IPS DF 19.7 (cell line): ENCODE measurements at places on chromosomes 11 and 22.

GRCh38 chr11:43072096-43072495 is 239.7 kb upstream of the API5 start:
- DNase-seq: peak; percentile 30

DNA sequence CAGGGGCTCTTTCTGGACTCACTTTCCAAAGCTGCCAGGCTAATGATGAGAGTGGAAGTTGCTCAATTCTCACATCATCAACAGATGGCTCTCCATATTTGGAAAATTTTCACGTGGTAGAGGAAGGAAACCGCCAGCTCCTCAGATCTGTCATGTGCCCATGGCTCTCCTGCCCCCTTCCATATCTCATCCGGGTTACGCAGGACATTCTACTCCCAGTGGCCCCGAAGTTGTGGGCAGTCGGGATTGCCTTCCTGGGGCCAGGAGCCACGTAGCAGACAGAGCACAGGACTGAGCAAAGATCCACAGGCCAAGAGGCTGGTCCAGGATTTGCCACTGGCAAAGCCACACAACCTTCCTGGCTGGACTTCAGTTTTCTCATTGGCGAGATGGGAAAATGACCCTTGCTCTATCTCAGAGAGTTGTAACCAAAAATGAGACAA is 38.8 kb downstream of the RPUSD4 start:
- DNase-seq: no peak

DNA sequence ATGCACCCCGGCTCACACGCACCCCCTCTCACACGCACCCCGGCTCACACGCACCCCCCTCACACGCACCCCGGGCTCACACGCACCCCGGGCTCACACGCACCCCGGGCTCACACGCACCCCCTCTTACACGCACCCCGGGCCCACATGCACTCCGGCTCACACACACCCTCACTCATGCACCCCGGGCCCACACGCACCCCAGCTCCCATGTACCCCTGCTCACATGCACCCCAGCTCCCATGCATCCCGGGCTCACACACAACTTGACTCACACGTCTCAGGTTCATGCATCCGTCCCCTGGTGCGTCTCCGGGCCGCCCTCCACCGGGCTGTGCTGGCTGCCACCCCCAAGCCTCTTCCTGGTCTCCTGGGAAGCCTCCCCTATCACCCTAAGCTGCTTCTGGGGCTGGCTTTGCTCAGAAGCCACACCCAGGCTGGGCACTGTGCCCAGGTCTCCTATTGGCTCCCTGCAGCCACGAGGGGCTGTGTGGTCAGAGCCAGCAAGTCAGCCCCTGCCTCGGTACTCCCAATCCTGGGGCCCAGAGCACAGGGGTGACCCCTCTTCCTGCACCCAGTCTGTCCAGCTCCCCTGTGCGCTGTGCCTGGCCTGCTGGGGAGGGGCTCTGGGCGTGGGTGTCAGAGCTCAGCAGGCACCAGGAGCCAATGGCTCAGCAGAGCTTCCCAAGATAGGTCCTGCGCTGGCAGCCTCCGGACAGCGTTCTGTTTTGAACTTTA is 16.9 kb downstream of the TSPAN4 start:
- DNase-seq: no peak

GRCh38 chr11:11940551-11940950 is 67.9 kb downstream of the DKK3 start:
- DNase-seq: no peak

DNA sequence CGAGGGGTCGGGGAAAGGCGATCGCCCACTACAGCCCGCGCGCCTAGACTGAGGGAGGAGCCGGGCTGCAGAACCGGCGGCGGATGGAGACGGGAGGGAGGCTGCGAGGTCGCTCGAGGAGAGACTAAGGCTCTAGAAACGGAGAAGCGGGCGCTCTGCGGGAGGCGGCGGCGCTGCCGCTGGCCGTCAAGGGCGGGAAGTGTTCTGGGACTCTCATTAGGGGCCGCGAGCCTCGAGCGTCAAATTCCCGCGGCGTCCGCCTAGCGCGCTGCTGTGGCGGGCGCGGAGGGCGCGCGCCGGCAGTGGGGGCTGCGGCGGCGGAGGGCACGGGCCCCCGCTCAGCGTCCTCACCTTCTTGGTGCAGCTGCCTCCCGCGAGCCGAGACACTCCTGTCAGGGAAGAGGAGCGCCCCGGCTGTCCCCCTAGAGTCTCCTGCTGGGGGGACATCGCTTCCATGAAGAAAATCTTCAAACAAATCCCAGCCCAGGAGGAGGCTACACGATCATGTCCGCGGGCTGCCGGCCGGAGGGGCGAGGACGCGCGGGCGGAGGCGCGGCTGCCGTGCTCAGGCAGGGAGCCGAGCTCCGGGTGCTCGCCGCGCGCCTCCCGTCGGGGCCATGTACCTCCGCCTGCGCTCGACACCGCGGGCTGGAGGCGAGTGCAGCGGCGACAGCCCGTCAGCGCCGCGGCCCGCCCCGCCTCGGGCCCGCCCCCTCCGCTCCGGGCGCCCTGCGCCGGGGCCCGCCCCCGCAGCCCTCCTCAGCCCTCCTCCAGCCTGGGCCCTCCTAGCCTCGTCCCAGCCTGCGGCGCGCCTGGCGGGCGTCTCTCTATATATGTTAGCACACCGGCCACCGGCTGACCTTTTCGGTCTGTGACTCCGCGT is at the start of gene ARHGAP20:
Gene ARHGAP20, minus strand, starts transcription at position 662 of the 883 bp plus-strand sequence. Its CDS starts 206 bp downstream, at position 456.
- no peak for DNase-seq

- DNase-seq: no peak
Measured at GRCh38 chr11:1707751-1708150, 10.8 kb downstream of the KRTAP5-6 start.

DNA sequence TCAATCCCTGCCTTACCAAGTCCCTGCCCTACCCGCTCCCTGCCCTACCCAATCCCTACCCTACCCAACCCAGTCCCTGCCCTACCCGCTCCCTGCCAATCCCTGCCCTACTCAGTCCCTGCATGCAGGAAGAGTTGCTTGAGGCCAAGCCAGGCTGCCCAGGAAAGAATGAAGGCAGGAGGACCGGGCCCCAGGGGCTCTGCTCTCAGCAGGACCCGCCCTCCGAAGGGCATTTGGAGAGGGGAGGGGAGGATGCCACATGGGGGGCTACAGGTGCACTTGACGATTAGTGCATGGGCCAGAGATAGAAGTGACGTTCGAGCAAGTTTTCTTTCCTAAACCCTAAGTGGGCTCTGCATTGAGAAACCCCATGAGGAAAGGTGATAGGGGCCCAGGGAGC is 581.2 kb downstream of the TBC1D22A start:
- DNase-seq: no peak

DNA sequence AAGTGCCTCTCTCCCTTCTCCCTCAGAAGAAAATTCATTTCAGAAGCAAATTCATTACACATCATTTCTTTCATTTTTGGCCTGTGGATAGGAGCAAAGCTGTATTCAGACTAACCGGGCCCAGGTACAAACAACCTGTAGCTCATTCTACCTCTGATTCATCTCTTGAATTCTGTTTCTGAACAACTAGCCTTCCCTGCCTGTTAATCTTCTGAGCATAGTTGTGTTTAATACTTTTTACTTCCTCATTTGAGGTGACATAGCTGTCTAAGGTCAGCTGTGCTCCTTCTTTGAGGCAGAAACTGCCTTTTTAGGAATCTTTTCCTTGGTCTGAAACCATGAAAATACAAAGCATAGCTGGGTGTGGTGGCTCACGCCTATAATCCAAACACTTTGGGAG is 12.6 kb upstream of the IL18BP start:
- no peak for DNase-seq

GRCh38 chr11:39363571-39363970 is 2095.9 kb downstream of the LRRC4C start:
- DNase-seq: no peak

GRCh38 chr11:68446046-68446725 is 14.4 kb upstream of the PPP6R3 start:
- no peak for DNase-seq

DNA sequence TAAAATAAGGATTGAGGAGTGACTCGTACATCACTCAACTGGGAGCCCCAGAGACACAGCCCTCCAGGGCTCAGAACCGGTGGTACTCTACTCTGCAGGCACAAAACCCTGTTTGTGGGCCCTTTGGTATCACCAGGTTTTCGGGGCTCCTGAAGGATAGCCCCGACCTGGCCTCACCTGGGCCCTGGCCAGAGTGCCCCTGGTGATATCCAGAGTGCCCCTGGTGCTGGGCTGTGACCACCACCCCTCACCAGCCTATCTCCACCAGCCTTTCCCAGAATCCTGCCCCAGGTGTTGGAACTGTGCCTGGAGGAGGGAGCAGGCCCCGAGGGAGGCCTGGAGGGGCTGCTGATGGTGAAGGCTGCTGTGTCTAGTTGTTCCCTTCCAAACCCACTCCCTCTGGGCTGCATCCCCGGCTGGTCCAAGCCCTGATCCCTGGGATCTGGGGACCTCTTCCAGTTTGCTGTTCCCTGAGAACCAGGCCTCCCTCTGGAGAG is 2.2 kb upstream of the GGT5 start:
- DNase-seq: no peak

DNA sequence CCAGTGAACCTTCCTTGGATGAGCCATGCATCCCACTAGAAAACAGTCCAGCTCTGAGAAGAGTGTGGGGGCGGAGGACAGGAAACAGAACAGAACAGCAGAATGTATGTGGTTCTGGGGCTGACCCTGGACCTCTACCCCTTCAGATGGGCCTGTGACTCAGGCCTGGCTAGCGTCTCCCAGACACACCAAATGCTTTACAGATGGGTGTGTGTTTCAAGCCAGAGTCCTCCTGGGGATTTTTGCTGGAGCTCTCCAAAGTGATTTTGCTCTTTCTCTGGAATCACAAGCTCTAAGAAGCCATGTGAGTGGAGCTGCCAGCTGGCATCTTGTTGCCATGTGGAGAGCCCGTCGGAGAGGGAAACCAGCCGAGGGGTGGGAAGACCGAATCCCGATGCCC is 13.2 kb upstream of the C1QTNF4 start:
- no peak for DNase-seq

DNA sequence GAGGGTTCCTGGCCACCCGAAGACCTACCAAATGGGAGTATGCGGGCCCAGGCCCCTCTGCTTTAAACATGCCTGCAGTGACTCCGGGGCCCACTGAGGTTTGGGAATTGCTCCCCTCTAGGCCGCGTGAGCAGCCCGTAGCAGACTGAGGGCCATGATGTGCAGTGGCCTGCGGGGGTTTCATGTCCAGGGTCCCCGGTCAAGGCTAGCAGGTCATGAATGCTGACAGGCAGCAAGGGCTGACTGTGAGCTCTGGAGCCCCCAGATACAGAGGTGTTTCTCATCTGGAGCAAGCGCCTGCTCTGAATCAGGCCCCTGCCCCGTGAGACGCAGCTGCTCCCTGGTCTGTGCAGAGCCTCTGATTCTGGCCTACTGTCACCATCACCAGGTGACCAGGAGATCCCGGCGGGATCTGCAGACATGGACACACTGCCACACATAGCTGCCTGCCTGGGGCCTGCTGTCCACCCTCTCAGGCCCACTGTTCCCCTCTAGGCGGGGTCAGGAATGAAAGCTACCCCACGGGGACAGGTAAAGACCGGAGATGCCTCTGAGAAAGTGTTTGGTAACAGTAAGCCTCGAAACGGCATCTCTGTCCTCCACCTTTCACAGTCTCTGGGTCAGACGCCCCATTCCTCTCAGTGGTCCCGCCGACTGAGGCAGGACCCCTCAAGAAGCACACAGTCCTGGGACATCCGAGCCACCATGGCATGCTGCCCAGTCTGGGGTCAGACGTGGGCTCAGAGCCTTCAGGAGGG is 73.3 kb downstream of the PARVB start:
- no peak for DNase-seq

DNA sequence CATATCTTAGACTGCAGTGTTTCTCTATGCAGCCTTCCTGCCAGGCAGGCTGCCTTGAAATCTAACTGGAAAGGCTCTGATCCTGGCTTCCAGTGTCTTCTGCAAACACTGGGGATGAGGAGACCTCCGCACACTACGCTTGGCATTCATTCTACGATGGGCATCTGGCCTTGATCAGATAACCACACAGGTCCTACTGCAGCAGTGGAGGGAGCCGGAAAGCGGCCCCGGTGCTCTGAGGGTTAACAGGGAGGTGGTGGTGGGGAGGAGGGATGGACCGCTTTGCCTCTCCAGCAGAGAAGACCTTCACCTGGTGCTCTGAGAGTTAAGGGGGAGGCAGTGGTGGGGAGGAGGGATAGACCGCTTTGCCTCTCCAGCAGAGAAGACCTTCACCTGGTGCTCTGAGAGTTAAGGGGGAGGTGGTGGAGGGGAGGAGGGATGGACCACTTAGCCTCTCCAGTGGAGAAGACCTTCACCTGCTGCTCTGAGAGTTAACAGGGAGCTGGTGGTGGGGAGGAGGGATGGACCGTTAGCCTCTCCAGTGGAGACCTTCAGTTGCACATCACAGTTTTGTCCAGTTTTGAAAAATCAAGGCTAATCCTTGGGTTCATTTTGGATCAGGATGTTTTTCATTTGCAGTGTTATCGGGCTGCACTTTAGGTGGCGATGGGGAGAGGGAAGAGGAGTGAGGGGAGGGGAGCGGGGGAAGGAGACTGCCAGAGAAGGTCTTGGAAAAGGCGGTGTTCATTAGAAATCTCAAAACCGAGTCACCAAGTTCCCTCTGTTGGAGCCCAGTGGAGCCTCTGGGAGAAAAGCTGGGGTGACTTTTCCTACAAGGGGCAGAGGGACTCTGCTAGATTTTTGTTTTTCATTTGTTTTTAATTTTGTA is 5.6 kb downstream of the GAL start:
- no peak for DNase-seq

GRCh38 chr11:69702769-69703452 is 911 bp downstream of the FGF19 start:
- no peak for DNase-seq

- DNase-seq: no peak
Measured at GRCh38 chr11:43376065-43376464, 17.3 kb downstream of the TTC17 start.

- DNase-seq: no peak
Measured at GRCh38 chr22:23547818-23548500, 32.1 kb downstream of the IGLL1 start.

DNA sequence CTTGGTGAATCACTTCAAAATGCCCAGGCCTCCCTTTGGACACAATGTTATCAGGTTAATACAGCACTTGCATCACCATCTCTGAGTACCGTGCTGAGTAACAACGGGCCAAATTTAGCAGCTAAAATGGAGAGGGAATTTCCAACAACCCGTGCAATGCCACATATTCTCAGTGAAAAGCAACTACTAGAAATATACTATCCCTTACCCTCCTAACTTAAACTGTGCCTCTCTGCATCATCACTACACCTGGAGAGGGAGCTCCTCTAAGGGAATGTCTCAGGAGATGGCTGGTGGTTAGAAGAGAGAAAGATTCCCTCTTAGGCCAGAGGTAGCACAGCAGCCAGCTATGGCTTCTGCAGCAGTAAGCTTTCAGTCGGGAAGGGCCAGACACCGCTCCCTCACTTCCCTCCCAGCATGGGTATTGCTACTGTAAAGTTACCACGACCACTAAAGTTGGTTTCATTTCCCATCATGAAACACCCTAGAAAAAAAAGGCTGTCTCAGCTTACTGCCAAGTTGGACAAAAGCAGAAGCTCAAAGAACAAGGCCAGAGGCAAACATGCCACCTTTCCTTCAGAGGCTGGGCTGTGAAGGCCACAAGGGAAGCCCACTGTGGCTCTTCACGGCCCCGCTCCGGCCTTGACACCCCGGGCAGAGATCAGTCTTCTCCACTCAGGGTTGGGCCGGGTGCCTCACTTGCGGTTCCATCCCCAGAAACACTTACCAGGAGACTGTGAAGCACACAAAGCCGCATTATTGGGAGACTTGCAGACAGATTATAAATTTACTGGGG is 3.9 kb downstream of the MAML2 start:
- no peak for DNase-seq
